ENCODE measurements at places on chromosomes 6 and 20. TPM values are rescaled to one million over a fixed set of nuclear protein-coding genes. Genes with fewer than 3 reads are reported as not detected.

The HLA-G gene
- total RNA-seq, result not detected

The AKAP12 gene
- total RNA-seq, result 213 TPM

DNA sequence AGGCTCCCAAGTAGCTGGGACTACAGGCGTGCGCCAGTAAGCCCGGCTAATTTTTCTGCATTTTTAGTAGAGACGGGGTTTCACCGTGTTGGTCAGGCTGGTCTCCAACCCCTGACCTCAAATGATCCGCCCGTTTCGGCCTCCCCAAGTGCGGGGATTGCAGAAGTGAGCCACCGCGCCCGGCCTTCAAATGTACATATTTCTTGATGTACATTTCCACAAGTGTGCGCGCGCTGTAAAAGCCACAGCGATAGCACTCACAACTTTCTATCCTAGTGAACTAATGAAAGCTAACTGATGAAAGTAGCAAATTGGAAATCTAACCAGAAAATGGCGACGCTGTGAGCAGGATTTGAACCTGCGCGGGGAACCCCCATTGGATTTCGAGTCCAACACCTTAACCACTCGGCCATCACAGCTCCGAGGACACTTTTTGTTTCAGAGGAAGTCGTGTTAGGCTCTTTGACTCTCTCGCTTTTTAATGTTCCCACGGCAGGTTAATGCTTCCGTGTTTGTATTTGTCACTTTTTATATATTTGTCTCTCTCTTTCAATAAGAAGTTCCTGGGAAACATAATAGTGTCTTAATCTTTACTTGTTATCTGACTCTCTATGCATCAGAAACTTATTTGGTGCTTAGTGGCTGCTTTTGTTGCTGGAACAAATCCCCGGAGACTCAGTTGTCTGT, 199.4 kb upstream of the ZNF184 start:
- peak; percentile 47 for DNase-seq

- DNase-seq, result no peak
These were observed 26.8 kb upstream of the SLC17A3 start for GRCh38 chr6:25900843-25901242.

DNA sequence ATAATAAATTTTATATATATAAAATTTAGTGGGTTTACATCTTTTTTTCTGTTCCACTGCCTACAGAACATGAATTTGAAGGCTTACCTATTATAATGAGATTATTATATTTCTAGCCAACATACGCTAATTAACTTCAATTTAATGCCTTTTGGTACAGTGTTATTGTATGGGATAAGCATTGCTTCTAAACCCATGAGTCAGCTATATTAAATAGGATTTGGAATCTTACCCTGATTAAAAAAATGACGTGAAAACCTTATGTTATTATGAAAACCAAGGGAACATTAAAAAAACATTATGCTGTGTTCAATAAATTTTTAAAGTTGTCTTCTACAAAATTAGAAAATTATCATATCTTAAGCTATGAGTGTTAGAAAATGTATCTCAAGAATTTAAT, 334.0 kb upstream of the RGS17 start:
- DNase-seq, result no peak

DNA sequence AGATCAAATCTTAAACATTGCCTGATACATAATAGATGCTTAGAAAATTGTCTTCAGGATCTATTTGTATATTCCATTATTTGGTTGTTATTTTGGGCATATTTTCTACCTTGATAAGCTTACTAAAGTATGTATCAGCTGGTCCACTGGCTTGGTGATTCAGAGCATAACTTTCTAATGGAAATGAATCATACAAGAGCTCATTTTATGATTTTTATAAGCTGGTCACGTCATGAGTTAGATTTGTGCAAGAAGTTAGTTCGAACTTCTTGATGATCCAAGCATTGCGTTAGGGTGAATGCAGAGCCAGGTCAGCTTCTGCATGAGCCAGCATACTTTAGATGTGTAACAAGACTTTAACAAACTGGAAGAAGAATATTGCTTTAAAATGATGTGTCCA, 144.5 kb upstream of the FLRT3 start:
- no peak for DNase-seq

DNA sequence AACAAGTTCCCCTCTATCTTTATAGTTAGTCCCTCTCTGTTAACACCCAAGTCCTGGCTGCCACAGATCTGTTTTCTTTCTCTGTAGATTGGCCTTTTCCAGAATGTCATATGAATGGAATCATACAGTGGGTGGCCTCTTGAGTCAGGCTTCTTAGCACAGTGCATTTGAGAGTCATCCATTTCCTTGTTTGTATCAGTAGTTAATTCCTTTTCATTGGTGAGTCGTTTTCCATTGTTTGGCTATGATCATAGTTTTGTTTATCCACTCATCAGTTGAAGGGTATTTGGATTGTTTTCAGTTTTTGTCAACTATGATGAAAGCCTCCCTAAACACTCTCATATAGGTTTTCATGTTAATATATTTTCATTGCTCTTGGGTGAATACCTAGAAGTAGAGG, 248.3 kb downstream of the ARID1B start:
- DNase-seq, result no peak

DNA sequence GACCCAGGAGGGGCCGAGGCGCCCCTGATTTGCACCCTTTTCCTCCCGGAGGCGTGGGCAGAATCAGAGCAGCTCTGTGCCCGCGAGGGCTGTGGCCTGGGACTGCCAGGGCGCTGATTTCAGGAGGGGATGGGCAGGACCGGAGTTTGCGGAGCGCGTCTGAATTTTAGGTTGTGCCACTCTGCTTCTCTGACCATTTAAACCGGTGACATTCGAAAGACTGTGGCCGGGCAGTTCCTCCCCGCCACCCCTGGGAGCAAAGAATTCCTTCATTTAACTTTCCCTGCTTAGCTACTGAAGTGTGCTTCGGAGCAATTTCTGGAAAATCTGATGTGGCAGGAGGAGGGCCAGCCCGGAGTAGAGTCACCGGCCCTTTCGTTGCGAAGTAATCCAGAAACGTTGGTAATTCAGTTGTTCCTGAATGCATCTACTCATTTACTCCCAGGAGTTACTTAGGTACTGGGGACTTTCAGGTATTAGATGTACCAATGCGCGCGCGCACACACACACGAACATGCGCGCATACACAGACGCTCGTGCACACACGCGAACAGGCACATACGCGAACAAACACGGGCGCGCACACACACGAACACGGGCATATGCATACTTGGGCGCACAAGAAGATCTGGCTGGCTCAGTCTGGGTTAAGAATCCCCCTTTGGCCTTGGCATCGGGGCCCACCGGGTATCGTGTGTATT, 568 bp downstream of the CCDC170 start:
- no peak for DNase-seq

- no peak for DNase-seq
These were observed 91.0 kb downstream of the NCR2 start for GRCh38 chr6:41426438-41426851.

DNA sequence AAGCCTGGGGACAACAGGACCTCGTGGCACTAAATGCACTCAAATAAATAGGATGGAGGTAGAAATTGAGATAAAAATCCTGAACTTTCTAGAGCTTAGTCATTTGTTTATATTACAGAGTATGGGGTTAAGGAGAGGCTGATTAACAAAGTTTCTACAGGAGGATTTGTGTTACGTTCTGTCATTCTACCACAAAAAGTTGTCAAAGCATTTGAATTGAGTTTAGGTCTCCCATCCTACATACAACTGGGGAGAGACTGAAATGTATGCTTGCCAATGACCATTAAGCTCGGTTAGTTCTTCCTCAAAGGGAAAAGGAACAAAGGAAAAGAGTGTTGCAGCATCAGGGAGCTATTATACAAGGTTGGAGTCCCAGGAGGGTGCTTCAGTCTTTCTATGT, 597.9 kb downstream of the COL12A1 start:
- DNase-seq, result no peak
